Neural crest cell (in vitro differentiated cells): ENCODE measurements at places on chromosomes 13 and 19. TPM values are rescaled to one million over a fixed set of nuclear protein-coding genes. Genes with fewer than 3 reads are reported as not detected.

Gene STK11
- 55.8 and 60.2 TPM in 2 replicates for total RNA-seq

Gene ZNF583
- 9.2 and 9.8 TPM in 2 replicates for total RNA-seq

Gene ATP1A3
- 22.9 and 23.2 TPM in 2 replicates for total RNA-seq

Gene WASF3
- total RNA-seq: 78.2 and 79.7 TPM in 2 replicates

Gene FUT2
- not detected in 2 replicates for total RNA-seq

Gene CPT1C
- 87.7 and 96.1 TPM in 2 replicates for total RNA-seq

Gene ZNF543
- total RNA-seq: 9.1 and 10.1 TPM in 2 replicates

DNA sequence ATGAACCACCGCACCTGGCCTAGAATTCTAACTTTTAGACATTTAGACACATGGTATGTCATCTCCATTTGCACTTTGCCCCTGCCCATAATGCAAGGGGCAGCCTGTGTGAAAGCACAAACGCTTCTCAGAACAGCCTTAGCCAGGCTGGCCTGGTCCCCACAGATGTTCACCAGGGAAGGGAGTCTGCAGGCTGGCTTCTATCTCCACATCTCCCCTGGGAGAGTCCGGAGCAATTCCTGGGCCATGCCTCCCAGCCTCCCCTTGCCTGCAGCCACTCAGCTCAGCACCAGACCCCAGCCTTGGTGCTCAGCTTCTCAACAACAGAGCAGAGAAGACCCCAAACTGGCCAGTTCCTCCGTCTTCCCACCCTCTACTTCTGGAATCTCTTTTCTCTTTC lies 21.7 kb upstream of the LSM14A start:
- H3K4me1 ChIP-seq: peaks cover 3% of the 10 kb centered on the region
- peaks cover 2% of the 10 kb centered on the region for H3K27me3 ChIP-seq
- no peak for DNase-seq

DNA sequence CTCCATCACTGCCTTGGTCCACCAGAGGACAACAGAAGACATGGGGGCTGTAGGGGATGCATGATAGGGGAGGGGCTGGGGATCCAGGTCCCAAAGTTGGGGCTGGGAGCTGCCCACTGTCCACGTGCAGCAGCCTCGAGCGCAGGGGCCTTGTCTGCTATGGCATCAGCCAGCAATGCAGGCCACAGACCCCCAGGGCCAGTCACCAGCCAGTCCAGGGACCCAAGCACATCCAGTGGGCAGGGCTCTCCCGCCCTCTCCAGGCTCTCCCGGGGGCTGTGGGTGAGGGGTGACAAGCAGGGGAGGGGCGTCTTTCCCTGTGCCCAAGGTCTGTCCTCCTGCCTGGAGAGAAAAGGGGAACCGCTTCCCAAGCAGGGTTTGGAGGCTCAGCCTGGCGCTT lies 32.8 kb downstream of the PEPD start:
- H3K4me3 ChIP-seq: no peak overlapping the region
- no peaks in the 10 kb centered on the region for H3K4me1 ChIP-seq
- H3K36me3 ChIP-seq: no peaks in the 10 kb centered on the region
- no peak for DNase-seq

- H3K4me3 ChIP-seq: peak overlapping the region; percentile 56
- peaks cover 62% of the 10 kb centered on the region for H3K27me3 ChIP-seq
- peaks cover 9% of the 10 kb centered on the region for H3K4me1 ChIP-seq
- no peak overlapping the region for H3K27ac ChIP-seq
- no peaks in the 10 kb centered on the region for H3K36me3 ChIP-seq
These were observed 1.4 kb upstream of the RAB20 start for GRCh38 chr13:110562696-110563462.

DNA sequence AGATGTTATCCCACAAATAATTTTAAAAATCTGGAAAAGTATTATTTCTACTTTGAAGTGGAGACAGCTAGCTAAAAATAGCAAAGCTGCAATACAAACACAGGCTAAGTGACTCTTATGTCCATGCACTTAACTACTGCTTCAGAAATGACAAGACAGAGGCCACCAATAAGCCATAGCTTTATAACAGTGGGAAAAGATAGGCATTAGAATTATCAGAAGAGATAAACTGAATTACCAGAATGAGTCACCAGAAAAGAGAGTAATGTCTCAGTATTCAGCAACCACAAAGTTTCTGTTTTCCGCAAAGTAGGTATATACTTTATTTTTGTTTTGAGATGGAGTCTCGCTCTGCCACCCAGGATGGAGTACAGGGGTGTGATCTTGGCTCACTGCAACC lies 17.1 kb downstream of the CLN5 start:
- H3K27me3 ChIP-seq: no peaks in the 10 kb centered on the region
- no peak overlapping the region for H3K4me3 ChIP-seq
- no peak for DNase-seq
- H3K36me3 ChIP-seq: peaks cover 23% of the 10 kb centered on the region
- H3K27ac ChIP-seq: no peak overlapping the region

GRCh38 chr19:50046649-50047503 lies 21.1 kb downstream of the ZNF473 start:
- H3K27ac ChIP-seq: no peak overlapping the region
- peaks cover 73% of the 10 kb centered on the region for H3K36me3 ChIP-seq
- H3K4me1 ChIP-seq: peaks cover 9% of the 10 kb centered on the region
- peaks cover 5% of the 10 kb centered on the region for H3K27me3 ChIP-seq
- peak; percentile 38 for DNase-seq
- H3K4me3 ChIP-seq: no peak overlapping the region

DNA sequence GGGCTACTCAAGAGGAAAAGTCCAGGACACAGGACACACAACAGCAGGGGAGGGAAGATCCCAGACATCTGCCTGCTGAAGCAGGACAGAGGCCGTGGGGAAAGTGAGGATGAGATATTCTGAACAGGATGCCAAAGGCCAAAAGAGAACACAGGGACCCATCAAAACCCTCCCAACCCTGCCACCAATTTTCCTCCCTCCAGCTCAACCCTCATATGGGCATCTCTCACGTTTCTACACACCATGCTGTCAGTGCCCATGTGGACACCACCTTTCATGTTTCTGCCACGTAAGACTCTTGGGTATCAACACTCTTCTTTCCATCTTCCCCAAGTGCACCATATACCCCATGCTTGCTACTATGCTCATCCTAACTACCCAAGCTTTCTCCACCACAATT lies 97.6 kb downstream of the RNASEH2B start:
- no peak overlapping the region for H3K4me3 ChIP-seq
- peaks cover 7% of the 10 kb centered on the region for H3K4me1 ChIP-seq
- DNase-seq: no peak

DNA sequence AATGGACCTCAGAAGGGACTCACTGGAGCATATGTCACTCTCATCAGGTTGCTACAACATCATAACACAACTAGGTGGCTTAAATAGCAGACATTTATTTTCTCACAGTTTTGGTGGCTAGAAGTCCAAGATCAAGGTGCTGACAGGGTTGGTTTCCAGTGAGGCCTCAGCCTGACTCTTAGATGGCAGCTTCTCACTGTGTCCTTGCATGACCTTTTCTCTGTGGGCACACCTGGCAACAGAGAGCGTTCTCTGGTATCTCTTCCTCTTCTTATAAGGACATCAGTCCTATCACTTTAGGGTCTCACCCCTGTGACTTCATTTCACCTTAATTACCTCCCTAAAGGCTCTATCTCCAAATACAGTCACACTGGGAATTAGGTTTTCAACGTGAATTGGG lies 74.5 kb downstream of the CYSLTR2 start:
- H3K4me1 ChIP-seq: peaks cover 3% of the 10 kb centered on the region
- no peaks in the 10 kb centered on the region for H3K36me3 ChIP-seq
- no peak for DNase-seq
- no peak overlapping the region for H3K4me3 ChIP-seq
- H3K27me3 ChIP-seq: no peaks in the 10 kb centered on the region
- H3K27ac ChIP-seq: no peak overlapping the region

GRCh38 chr13:106182404-106182803 lies 353.1 kb downstream of the EFNB2 start:
- peaks cover 10% of the 10 kb centered on the region for H3K36me3 ChIP-seq
- no peaks in the 10 kb centered on the region for H3K27me3 ChIP-seq
- no peak for DNase-seq
- peaks cover 23% of the 10 kb centered on the region for H3K4me1 ChIP-seq
- no peak overlapping the region for H3K27ac ChIP-seq

- H3K27me3 ChIP-seq: no peaks in the 10 kb centered on the region
- peaks cover 38% of the 10 kb centered on the region for H3K4me1 ChIP-seq
- H3K36me3 ChIP-seq: no peaks in the 10 kb centered on the region
- H3K27ac ChIP-seq: no peak overlapping the region
- no peak overlapping the region for H3K4me3 ChIP-seq
- DNase-seq: peak; percentile 25
These were observed 11.3 kb upstream of the TNFRSF19 start for GRCh38 chr13:23558675-23559536.

DNA sequence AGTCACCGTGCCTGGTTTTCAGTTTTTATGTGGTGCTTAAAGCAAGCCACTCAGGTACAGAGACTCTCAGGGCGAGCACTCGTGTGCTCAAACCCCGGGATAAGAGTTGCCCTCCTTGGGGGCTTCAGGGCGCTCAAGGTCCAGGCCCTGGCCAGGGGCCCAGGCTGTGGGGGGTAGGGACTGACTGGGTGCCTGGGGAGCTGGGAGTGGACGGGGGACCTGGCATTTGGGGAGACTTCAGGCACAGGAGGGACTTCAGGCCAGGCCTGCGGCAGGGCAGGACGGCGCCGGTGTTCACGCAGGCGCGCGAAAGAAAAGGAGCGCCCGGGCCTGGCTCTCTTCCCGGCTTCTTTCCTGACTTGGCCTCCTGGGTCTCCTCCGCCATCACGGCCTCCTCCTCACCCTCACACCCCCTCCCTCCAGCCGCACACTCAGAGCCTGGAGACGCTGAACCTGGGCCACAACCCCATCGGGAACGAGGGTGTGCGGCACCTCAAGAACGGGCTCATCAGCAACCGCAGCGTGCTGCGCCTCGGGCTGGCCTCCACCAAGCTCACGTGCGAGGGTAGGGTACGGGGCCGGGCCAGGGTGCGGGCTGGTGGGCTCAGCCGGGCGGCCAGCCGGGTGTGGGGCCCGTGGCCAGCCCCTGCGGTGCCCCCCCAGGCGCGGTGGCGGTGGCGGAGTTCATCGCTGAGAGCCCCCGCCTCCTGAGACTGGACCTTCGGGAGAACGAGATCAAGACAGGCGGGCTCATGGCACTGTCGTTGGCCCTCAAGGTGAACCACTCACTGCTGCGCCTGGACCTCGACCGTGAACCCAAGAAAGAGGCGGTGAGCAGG lies 16.1 kb downstream of the NKPD1 start:
- H3K4me3 ChIP-seq: no peak overlapping the region
- no peak for DNase-seq
- H3K36me3 ChIP-seq: peaks cover 7% of the 10 kb centered on the region
- peaks cover 5% of the 10 kb centered on the region for H3K27me3 ChIP-seq

DNA sequence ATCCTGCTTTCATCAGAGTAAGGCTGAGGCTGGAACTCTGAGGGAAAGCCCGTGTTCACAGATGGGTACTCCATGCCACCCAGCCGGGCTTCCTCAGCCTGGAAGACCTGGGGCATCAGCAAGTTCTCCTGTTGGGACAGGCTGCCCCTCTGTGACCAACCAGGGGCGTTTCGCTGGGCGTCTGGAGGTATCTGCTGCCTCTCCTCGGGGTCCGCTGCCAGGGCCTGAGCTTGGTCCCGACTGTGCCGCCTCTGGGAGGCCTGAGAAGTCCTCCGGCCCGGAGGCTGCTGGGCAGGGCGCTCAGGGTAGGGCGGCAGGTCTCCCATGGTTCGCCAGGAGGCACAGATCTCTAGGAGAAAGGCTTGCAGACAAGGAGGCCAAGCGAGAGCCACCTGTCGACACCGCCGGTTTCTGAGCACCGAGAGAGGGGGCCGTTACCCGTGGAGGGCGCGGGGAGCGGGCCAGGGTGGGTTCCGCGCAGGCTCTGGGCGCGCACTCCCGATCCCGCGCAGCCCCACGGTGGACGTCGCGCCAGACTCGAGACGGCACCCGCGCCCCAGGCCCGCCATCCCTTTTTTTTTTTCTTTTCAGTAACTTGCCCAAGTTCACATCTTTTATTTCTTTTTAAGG lies at the start of gene RSPH6A:
Gene RSPH6A (minus strand): TSS at position 458 of the 630 bp plus-strand sequence. CDS start 132 bp downstream, at position 326.
- H3K27ac ChIP-seq: peak within 1 kb of the TSS; percentile 96
- H3K27me3 ChIP-seq: peaks cover 3% of the 10 kb centered on the region
- peaks cover 8% of the 10 kb centered on the region for H3K4me1 ChIP-seq
- H3K4me3 ChIP-seq: peak within 1 kb of the TSS; percentile 92
- DNase-seq: no peak

- H3K36me3 ChIP-seq: no peaks in the 10 kb centered on the region
- DNase-seq: no peak
- no peaks in the 10 kb centered on the region for H3K27me3 ChIP-seq
- no peaks in the 10 kb centered on the region for H3K4me1 ChIP-seq
- H3K27ac ChIP-seq: peak overlapping the region; percentile 35
These were observed 139.2 kb downstream of the SLITRK5 start for GRCh38 chr13:87810391-87810801.

DNA sequence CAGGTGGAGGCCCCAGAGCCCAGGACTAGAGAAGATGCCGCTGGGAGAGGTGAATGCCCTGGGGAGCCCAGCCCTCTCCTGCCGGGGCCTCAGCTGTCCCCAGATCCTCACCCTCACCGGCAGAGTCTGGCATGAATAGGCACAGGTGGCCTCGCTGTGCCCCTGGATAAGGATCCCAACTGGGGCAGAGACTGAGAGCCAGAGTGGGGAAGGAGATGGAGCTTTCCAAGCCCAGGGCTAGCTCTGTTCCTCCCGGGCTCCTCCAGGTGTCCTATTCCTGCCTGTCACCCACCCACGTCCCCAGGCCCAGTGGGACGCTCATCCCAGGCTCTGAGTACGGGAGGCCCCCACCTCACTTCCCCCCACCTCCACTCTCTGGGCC lies 16.5 kb downstream of the PRR36 start:
- H3K4me1 ChIP-seq: peaks cover 15% of the 10 kb centered on the region
- no peak overlapping the region for H3K27ac ChIP-seq
- H3K27me3 ChIP-seq: peaks cover 32% of the 10 kb centered on the region
- H3K36me3 ChIP-seq: no peaks in the 10 kb centered on the region
- DNase-seq: no peak

DNA sequence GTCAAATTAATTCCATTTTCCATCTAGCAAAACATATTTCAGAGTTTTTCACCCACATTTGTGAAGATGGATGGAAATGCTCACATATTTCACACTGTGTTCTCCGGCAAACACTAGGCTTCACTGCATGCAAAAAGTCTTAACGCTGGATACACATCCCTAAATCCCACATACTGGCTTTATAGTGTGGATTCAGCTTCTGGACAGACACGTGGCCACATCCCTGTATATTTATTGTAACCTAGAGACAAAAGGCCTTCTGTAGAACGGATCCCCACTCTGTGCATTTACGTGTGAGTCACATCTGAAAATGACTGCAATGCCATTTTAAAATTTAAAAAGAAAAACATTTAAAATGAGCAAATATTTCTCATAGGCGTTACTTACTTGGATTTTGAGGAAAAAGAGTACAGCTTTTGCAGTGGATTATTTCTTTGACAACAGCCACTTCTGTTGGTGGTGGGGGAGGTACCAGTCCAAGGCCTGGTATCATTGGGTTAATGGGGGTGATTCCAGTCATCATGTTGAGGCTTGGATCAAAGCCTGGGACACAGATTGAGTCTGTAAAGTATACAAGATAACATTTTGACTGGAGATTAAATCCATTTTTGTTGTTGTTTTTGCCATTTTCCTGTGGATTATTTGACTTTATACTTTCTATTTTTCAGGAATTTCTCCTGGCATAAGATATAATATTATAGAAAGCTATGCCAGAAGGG lies 337.7 kb downstream of the DNAJC15 start:
- no peaks in the 10 kb centered on the region for H3K36me3 ChIP-seq
- no peak overlapping the region for H3K4me3 ChIP-seq
